ENCODE measurements at places on chromosomes 16 and 17.

DNA sequence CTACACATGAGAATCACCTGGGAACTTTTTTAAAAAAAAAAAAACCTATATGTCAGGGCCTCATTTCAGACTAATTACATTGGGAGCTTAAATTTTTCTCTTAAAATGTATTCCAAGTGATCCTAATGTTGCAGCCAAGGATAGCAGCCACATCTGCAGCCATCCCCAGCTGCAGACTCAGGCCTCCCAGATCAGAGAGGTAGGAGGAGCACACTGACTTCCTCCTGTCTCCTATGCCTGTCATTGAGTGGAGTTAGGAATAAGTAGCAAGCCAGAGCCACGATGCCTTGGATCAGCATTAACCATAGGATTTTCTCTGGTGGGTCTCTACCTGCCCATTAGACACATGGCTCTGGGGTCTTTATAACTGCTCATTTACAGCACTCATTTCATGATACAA is 463.5 kb downstream of the HS3ST4 start:
- DNase-seq, result no peak

- DNase-seq, result no peak
Measured at GRCh38 chr16:19162085-19162484, 6.0 kb upstream of the SYT17 start.

DNA sequence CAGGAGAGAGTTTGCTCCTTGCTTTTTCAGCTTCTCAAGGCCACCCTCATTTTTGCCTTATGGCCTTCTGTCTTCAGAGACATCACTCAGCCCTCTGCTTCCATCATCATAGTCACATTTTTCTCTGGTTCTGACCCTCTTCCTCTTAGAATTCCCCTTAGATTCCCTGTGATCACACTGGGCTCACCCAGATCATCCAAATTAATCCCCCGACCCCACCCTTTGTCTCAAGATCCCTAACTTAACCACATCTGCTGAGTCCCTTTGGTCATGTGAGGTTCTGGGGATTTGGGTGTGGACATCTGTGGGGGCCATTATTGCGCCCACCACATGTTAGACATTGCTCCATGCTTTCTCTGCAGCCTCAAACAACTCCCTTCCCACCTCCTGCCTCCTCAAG is 323.4 kb downstream of the CPPED1 start:
- no peak for DNase-seq

DNA sequence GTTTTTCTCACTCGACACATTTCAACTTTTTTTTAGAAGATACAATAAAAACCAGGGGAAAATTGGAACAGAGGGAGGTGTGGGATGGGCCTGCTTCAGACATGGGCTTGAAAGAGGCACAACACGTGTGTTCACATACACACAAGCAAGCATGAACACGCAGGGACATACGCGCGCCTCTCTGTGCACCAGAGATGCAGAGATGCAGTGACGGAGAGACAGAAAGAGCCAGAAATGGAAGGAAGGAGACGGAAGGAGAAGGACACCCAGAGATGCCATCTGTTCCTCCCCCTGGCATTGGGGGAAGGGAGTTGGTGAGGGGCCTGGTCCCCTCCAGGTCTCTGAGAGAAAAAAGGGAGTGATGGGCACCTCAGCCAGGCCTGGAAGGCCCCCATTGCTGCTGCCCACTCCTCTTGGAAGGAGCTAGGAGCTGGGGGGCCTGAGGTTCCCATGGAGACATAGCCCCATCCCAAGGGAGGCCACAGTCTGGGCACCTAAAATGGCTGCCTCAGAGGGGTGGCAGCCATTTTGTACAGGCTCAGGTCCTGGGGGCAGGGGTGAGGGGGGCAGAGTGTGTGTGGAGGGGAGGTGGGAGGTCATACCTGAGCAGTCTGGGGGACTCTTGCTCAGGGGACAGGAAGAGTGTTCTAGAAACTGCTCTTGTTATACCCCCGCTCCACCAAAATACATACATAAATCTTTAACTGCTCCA is 3.8 kb upstream of the NEUROD2 start:
- no peak for DNase-seq

DNA sequence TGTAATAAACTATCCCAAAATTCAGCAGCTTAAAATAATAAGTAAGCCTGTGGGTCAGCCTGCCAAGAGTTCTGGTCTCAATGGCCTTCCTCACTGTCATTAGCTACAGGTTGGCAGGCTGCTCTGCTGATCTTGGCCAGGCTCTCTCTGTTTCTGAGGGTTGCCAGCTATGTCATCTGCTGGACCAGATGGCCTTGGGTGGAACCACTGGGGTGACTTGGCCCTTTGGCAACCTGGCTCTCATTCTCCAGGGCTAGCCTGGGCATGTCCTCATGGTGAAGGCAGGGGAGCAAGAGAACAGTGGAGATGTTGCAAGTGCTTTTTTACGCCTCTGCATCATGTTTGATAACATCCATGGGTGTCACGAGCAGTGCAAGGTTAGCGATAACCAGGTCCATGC is 13.9 kb downstream of the ITGAM start:
- no peak for DNase-seq

GRCh38 chr17:48568499-48569239 is 9.5 kb downstream of the HOXB4 start:
- no peak for DNase-seq

DNA sequence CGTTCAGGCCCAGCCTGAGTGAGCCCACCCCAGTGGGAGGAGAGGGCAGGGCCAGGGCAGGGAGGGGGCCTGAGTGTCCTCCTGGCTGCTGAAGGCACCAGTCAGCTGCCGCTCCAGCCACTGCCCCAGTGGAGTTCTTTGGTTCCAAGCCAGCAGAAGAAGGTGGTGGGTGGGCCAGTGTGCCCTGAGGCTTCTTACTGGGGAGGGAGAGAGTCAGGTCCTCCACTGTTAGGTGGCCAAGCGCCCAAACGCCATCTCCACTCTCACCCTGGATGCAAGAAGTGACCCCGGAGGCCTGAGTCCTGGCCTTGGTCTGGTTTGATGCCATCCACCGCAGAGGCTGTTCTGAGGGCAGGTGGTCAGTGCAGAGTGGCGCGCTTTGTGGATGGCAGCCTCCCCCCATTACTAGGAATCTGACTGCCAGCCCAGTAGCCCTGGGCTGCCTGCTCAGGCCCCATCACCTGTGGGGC is 2.2 kb downstream of the RNF213 start:
- DNase-seq, result no peak

- no peak for DNase-seq
Measured at GRCh38 chr16:57277586-57277985, 6.9 kb downstream of the PLLP start.

DNA sequence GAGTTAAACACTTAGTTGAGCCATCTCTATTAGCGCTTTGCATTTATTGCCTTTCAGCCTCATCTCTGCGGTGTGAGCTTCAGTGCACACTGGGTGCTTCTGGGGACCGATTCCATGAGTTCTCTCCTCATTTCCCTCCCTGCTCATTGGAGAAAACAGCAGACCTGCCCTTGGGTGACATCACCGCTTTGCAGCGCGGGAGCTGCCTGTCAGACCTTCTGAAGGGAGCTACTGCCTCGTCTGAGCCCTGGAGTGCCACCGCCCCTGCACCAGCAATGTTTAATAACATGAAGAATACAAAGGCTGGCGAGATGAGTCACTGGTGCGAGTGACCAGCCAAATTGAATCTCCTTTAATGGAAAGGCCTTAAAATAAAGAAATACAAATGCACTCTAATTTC is 30.2 kb upstream of the CPPED1 start:
- no peak for DNase-seq

- no peak for DNase-seq
Measured at GRCh38 chr17:65750631-65751115, 189.2 kb upstream of the AXIN2 start.

- no peak for DNase-seq
Measured at GRCh38 chr17:74130841-74131240, 72.6 kb upstream of the RPL38 start.

DNA sequence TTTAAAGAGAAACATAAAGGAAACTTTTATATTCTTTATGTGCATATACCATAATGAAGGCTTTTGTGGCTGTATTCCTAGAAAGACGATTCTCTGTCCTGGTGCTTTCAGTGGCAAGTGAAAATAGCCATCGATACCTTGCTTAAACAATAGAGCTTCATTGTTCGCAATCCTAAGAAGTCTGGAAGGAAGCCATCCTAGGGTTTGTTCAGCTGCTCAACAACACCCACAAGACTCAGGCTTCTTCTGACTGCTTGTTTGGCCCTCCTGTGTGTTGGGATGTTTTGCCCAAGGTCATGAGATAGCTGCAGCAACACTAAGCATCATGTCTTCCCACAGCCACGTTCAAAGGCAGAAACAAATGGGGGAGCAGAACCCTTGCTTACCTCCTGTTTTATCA is 36.1 kb upstream of the COX10 start:
- DNase-seq, result no peak

GRCh38 chr17:77343031-77343800 is 202.4 kb downstream of the SEC14L1 start:
- DNase-seq, result no peak

DNA sequence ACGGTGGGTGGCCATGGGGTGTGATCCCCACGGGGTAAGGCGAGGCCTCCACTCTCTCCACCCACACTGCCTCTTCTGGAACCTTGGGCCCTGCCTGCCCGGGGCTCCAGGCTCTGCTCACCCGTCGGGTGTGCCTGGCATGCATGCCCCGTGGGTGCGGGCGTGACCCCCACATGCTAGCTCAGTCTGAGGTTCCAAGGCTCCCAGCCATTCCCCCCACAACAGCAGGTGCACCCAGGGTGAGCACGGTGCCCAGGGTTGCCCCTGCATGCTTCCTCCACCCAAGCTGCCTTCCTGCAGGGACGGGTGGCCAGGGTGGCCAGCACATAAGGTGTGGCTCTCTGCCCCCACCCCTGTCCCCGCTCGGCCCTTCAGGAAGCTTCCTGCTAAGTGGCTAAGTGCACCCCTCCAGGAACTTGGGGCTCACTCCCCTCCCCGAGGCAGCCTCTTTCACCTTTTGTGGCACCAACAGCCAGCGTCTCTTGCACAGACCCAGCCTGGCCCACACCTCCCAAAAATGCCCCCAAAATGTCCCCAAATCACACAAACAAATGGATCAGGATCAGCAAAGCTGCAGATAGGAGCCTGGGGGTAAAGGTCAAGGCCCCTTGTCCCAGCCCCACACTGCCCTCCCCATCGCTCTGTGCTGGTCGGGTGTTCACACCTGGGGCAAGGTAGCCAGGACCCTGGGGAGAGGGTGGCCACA is 21.4 kb upstream of the PVALEF start:
- DNase-seq, result no peak

- no peak for DNase-seq
Measured at GRCh38 chr16:8806272-8806983, 8.8 kb downstream of the PMM2 start.

DNA sequence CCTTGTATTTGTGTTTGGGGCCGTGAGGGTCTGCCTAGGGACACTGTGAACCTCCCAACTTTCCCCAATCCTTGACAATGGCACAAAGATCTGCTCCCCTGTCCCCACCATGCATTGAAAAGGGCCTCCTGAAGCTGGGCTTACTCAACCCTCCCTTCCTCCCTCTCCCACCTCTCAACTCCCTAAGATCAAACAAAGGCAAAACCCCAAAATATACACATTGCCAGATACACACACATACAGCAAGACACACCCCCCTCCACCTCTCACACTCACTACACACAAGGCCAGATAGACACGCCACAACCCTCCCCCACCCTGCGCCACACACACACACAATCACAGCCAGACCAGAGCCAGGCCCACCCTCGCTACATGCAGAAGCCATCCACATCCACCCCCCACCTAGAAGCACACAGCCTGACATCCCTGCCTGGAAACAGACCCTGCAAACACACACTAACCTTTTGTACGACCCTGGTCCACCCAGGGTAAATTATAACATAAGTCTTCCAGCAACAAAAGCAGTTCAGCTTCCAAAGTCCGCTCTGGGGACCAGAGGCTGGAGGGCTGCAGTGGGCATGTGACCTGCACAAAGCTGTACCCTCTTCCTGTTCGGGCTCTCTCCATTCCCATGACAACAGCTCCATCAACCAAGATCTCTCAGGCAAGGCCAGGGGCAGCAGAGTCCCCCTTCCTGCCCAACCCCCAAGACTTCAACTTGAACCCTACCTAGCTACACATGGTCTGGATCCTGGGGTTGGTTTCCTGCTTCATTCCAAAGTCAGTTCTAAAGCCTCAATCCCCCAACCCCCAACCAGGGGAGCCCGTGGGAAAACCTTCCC is 1.9 kb downstream of the PCGF2 start:
- DNase-seq, result no peak

DNA sequence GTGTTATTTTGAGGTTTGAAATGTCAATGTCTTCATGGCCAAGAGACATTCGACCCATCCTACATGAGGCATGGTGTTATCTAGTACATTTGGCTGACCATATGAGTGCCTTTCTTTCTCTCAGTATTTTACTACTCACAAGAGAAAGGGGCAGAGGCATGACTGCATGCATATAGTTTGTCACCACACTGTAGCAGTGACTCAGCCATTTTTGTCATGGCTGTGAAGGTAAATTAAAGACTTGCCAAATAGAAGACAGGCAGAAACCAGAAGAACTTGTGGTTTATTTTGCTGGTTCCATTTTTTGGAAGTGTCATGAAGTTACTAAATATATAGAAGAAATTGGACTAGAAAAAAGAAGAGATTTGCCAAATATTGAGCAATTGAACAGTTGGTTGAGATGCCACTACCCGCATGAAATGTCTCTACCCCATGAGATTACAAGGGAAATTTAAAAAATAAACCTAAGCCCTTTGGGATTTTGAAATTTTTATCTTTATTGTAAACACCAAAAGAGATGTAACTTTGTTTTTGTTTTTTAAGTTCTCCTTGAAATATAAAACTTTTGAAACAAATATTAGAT is 170.3 kb downstream of the CHD9 start:
- DNase-seq, result no peak

GRCh38 chr17:62791235-62791734 is 16.8 kb downstream of the MARCHF10 start:
- DNase-seq, result no peak

DNA sequence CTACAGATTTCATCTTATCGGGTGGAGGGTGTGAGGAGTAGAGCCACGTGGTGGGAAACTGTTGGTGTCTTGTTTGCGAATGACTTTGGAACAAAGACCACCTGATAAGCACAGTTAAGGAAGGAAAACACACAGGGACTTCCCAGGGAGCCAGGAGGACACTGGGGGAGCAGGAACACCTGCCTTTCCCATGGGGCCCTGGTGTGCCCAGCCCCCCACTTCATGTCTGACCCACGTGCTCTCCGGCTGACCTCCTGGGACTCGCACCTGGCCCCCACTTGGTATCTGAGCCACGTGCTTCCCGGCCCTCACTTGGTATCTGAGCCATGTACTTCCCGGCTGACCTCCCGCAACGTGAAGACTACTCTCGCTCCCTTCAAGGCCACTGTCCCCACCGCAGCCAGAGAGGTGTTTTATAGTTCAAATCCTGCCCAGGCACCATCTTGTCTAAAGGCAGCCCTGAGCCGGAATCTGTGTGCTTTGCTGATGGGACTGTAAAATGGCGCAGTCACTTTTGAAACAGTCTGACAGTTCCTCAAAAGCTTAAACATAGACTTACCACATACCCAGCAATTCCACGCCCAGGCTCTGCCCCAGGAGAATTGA is 5.4 kb upstream of the CSNK1D start:
- DNase-seq, result no peak

- DNase-seq, result no peak
Measured at GRCh38 chr16:69593751-69594255, 28.0 kb downstream of the NFAT5 start.

GRCh38 chr17:43998552-43998951 is 5.9 kb upstream of the NAGS start:
- no peak for DNase-seq
